Left cardiac atrium (tissue), 4 donors: ENCODE measurements at places on chromosomes 7 and 10.

- no peak for DNase-seq
These were observed 79.2 kb downstream of the GLRX3 start for GRCh38 chr10:130215151-130215930.

- DNase-seq, result no peak
These were observed 75.9 kb downstream of the NRBF2 start for GRCh38 chr10:63208986-63209385.

DNA sequence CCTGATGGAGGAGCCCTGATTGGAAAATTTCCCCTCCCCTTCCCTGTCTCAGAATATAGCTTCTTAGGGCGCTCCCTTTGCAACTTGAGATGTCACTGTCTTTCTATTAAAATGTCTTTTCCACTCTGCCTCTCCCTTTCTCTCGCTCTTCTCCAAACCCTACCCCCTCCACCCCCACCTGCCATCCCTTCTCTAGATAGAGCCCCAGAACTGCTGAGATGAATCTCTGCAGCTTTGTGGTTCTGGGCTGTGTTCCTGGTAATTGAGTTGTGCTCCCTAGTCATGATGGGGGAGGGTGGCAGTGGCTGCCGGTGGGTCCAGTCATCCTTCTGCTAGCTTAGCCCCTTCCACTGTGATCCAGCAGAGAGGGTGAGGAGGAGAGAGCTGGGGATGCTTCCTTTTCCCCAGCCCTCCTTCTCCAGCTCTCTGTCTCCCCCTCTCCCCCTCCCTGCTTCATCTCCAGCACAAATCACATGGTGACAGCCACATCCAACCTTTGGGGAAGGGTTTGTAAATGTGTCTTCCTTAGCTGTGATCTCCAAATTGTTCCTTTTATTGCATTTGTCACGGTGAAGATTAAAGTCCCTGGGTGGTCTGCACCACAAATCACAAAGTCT is 50.8 kb upstream of the BTRC start:
- DNase-seq, result no peak

DNA sequence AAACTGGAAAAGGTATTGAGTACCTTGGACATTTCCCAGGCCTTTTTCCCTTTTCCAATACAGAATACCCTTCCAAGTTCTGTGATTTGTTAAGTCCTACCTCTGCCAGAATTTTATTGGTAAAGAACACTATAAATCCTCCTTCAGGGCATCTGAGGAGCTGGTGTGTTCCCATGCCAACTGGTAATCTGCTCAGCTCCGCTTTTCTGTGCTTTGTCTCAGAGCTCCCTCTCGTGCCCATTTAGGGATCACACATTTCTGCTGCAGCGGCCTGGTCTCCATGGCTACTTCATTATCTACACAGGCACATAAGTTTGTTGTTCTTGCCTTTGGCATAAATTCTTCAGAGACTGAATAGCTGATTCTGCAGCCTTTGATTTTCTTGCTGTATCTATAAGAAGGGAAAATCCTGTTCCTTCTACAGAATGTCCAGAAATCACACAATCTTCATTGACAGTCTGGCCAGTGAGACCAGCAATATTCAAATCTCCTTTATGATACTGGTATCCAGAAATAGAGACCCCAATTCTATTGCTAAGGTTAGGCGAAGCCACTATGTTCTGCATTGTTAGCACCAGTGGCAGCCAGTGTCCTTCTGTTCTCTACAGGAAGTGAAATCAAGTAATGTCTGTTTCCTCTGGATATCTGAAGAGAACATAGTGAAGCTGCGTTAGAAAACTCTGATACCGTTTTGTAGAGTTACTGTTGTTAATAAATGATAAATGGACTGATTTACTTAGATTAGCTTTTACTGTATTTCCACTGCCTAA is 51.9 kb downstream of the DENND11 start:
- DNase-seq, result peak; percentile 63

DNA sequence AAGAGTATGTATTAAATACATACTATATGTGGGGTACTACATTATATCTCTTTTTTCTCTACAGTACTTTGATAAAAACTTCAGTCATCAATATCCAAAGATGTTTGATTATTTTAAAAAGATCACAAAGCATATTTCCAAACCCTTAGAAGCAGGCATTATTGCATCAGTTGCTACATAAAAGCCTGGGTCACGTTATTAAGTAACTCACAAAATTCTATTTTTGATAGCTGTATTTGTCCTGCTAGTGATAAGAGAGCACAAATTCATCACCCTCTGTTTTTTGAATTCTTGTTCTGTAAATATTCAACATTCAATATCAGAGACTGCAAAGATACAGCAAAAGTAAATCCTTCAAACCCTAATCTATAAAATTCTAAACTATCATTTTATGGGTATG is 30.0 kb downstream of the A1CF start:
- no peak for DNase-seq

GRCh38 chr10:86857128-86857721 is 100.2 kb downstream of the MMRN2 start:
- DNase-seq, result no peak

- no peak for DNase-seq
These were observed 78.7 kb upstream of the MSRB2 start for GRCh38 chr10:23016636-23017035.

DNA sequence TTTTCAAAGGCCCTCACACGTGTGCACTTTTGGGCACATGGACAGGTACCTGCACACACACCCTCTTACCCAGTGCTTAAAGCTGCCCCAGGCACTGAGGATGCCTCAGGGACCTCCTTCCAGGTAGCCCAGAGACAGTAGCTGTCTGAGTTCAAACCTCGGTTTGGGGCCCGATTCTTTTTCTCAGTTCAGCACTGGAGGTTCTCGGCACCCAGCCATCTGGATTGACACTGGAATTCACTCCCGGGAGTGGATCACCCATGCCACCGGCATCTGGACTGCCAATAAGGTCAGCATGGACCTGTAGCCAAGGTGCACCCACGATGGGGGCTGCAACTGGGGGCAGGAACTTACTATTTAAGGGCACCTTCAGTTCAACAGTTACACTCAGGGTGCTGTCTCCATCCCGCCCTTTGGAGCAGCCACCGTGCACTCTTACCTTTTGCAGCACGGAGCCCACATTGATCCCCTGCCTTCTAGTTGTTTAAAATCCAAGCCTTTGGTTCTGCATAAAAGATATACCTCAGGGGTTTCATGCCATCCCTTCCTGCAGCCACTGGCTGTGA is 17.7 kb downstream of the CPA5 start:
- no peak for DNase-seq

DNA sequence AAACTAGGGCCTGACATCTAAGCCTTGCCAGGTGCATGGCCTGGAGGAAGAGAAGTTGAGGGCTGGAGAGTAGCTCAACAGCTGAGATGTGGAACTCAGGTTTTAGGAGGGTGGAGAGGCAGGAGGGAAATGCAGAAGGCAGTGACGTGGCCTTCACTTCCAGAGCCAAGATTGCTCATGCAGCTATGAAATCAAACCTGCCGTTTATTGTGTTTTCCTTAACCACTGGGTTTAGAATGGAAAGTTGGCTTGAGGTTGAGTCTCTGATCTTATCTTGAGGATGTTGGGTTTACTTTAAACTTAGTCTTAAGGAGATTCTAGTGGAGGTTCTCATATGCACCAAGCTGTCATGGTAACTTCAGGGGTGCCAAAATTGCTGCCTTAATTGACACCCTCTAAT is 178.6 kb downstream of the SORCS3 start:
- DNase-seq, result no peak

DNA sequence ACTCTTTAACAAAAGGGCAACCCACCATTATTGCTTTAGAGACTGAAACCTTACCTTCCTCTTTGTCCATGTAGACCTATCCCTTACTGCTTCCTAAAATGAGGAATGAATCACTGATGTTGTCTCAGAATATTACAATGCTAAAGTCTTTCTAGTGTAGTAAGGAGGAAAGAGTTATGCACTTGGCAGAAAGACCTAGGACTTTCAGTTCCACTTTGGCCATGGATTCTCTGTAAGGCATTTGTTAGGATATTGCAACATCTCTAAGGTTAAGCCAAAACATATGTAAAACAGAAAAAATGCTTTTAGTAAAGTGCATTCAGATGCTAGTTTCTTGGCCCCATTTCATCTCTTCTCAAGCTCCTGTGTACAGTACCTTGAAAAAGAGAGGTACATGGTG is 230.9 kb downstream of the PARD3 start:
- DNase-seq, result no peak

GRCh38 chr10:21724687-21725367 is 190.8 kb downstream of the MLLT10 start:
- DNase-seq, result peak; percentile 91

DNA sequence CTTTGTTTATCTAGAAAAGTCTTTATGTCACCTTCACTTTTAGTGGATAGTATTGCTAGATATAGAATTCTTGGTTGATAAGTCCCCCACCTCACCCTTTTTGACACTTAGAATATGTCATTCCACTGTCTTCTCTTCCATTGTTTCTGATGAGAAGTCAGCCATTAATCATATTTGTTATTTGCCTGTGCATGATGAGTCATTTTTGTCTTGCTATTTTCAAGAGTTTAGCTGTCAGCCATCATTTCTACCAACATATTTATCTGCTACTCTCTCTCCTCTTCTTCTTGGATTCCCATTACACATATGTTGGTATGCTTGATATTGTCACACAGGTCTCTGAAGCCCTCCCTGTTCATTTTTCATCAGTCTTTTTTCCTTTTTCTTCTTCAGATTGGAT is 160.8 kb upstream of the TCF7L2 start:
- no peak for DNase-seq

DNA sequence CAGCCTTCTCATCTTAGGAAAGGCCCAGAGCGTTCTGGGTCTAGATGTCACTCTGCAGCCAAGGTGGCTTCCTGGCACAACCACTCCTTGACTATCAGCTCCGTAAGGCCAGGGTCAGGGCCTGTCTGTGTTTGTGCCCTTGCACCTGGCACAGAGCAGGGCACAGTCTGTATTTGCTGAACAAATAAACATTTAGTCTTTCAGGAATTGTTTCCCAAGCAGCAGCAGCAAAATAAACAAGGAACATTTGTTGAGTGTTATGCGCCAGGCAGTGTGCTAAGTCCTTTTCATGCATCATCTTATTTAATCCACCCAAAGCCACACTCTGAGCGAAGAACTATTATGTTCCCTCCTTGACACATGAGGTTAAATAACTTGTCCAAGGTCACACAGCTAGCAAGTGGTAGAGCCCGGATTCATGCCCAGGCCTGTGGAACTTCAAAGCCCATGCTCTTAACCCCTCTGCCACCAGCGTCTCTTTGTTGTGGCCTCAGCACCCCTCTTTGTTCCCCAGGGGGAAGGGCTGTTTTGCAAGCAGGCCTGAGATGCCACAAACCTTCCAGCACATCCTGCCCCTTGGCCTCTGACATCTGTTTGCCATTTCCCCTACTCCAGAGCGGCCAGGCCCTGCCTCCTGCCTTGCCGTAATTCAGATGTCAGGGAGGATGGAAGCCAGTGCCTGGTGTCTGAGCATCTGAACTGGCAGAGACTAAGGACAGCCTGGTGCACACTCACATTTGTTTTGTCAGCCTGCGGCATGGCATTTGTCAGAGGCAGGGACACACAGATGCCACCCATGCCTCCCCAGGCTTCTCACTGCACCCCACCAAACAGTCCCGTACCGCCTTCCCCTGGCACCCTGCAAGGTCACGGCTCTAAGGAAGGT is 325.8 kb upstream of the ZMIZ1 start:
- DNase-seq, result no peak

GRCh38 chr7:154553711-154554265 is 449.1 kb downstream of the PAXIP1 start:
- no peak for DNase-seq

- DNase-seq, result peak; percentile 3
These were observed 36.8 kb upstream of the DPYSL4 start for GRCh38 chr10:132149917-132150316.

DNA sequence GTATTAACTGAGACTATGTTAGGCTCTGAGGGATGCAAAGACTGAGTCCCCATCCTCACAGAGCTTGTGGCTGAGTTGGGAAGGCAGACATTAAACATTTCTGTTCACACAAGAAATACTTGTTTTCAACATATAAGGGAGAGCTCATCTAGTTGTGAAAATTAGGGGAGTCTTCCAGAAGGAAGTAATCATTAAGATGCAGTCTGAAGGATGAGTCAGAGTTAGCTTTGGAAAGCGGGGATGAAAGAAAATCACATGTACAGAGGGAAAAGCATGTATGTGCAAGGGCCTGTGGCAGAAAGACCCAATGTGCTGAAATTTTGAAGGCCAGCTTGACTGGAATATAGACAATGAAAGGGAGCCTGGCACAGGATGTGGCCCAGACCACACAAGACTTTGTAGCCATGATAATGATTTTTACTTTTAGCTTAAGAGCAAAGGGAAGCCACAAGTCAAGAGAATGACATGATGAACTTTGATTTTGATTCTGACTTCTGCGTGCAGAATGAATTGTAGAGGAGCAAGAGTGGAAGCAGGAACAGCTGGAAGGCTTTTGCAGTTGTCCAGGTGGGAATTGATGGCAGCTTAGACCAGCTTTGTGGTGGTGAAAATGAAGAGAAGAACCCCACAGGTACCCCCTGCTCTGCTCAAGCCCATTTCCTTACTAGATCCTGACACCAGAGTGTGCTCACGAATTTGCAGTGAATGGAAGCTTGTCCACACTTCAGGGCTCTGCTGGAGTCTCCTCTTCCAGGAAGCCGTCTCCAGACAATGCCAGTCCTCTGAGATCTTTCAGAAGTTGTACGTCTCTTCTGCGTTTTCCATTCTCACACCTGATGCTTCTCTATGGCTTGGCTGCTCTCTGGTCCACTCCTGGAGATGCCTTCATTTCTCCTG is 115.6 kb downstream of the ATXN7L1 start:
- DNase-seq, result no peak

GRCh38 chr10:66214721-66215404 is 711.0 kb upstream of the LRRTM3 start:
- no peak for DNase-seq

DNA sequence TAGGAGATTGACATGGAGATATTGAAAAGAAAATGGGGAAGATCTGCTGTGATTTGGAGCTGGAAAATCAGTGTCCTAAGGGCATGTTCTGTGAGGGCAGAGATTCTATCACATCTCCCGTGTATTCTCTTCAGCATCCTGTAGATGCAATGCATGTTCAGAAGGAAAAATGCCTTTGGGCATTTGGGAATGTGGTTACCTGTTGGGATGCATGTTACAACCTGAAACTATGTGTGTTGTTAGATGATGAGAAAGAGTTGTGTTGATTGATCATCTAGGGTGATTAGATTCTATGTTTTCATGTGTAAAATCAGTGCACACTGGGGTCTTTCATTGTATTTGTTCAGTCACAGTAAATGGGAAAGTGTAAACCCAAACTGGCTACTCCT is 14.7 kb downstream of the CUZD1 start:
- DNase-seq, result no peak

DNA sequence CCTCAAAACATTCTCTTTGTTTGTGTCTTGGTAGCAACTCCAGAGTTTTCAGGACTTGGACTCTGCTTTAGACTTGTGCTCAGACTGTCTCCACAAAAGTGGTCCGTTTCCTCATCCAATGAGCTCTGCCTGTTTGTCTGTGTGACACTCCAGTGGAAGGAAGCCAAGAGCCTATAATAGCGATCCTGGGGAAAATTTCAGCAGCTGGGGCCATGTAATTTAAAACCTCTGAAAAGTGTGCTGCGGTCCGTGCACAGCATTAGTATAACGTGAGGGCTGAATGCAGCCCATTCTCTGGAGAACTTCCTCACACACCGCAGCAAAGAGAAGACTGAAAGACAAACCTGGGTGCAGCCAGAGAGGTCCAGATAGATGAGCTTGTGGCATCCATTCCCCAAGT is at the start of gene LRRC17:
Gene LRRC17, plus strand, starts transcription at position 259 of the 400 bp plus-strand sequence. CDS start 20,914 bp downstream, outside the sequence.
- DNase-seq, result peak; percentile 23
